ENCODE measurements at places on chromosomes 11 and 22.

DNA sequence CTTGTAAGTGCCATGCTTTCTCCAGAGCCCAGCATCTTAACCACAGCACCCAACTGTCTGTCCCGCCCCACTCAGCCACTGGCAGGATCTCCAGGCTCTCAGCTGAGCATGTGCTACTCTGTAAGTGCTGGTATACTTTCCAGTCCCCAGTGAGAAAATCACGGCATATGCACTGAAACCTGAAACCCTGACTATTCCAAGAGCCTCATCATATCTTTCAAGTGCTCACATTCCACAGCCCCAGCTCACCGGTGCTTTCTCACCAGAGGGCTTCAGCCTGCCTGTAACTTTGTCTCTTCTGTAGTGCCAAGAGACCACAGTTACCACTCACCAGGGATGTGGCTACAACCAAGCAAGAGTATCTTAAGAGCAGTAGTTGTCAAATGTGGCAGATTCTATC lies 24.4 kb upstream of the PAMR1 start:
- DNase-seq = no peak

GRCh38 chr11:134942681-134943080 lies 530.6 kb upstream of the B3GAT1 start:
- no peak for DNase-seq

- DNase-seq = peak; percentile 82
These were observed 1.6 kb downstream of the TMEM132A start for GRCh38 chr11:60925868-60926267.

GRCh38 chr22:44448271-44448830 lies 49.7 kb downstream of the RTL6 start:
- DNase-seq = no peak

- no peak for DNase-seq
These were observed 16.3 kb upstream of the CLMP start for GRCh38 chr11:123211149-123211852.

- no peak for DNase-seq
These were observed at the start of gene BDNF for GRCh38 chr11:27700351-27701301. Gene BDNF (minus strand): TSS chr11:27700455. CDS start chr11:27658564, 41,891 bp downstream.

GRCh38 chr22:23984430-23984829 lies 4.5 kb downstream of the GSTT2 start:
- DNase-seq = no peak

DNA sequence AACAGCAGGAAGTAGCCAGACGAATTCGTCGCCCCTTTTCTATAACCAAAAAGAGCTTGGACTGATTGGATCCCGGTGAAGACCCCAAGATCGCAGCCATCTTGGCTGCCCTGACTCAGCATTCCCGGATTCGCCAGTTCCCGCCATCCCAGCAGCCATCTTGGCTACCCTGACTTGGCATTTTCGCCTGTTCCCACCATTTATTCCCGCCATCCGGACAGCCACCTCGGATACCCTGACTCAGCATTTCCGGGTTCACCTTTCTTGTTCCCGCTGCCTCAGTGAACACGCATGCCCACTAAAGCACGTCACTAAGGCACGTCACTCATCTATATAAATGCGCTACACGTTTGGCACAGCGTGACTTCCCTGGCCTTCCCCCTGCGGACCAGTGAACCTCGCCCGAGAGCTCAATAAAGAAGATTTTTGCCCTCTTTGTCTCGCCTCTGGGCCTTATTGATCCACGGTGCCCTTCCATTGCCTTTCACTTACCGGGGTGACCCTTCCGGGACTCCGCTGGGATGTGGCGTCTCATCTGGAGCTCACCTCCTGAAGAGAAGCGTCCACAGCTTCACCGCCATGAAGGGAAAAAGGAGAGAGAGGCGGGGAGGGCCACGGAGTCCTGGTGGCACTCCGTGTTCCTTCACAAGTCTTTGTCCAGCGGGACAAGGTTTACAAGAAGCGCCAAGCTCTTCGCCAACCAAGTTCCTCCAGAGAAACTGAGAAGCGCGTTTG lies 4.0 kb upstream of the OR56A3 start:
- DNase-seq = no peak

DNA sequence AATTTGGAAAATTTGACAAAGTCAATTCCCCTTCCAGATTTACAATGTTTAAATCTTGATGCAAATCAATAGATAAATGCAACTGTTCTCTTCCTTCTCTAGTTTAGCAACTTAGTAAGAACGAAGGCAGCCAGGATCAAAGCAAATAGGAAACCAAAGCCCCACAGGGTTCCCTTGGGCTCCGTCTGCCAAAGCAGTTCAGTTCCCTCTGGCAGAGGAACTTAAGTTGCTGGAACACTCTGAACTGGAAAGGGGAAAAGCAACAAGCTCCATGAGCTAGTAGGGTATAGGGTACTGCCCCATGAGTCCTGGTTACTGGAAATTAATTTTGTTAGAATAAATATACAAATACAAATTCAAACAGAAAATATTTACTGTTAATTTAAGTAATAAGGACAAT lies 91.3 kb downstream of the RELT start:
- peak; percentile 38 for DNase-seq

- peak; percentile 76 for DNase-seq
These were observed 32.4 kb downstream of the DBX1 start for GRCh38 chr11:20127671-20128527.

DNA sequence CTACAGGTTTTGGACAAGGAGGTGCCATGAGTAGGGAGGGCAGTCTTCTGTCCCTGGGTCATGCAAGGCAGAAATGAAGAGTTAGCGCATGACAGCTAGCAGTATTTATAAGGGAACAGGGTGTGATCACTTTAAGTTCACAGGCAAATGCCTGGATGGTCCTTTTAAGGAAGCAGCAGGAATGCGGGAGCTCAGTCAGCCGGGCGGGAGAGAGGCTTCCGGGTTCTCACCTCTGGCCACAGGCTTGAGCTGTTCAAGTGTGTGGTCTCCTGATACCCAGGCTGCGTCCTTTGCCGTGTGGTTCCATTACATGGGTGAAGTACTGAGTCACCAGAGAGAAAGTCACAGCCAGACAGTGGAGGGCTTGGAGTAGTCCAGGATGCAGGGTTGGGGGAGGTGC lies 105.4 kb downstream of the BCR start:
- DNase-seq = no peak

- DNase-seq = no peak
These were observed 108.5 kb downstream of the TSPAN18 start for GRCh38 chr11:44835296-44835695.

DNA sequence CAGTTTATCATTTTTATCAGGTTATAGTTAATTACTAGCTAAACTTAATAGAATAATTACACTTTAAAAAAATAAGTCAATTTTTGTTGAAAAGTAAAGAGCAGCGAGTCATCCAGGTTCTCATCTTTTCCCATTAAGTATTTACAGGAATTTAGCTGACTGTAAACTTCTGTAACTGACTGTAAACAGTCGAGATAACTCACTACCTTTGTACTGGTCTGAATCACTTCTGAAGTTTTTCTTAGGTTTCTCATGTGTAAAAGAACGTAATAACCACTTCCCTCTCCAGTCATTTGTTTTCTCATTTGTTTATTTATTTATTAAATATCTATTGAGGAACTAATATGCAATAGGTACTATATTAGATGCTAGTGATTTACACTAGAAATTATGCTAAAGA lies 270.8 kb downstream of the DYNC2H1 start:
- no peak for DNase-seq

GRCh38 chr22:44442186-44442815 lies 55.7 kb downstream of the RTL6 start:
- no peak for DNase-seq

GRCh38 chr11:19537803-19538453 lies 174.7 kb upstream of the NAV2 start:
- DNase-seq = no peak

GRCh38 chr11:18669711-18670110 lies 28.9 kb upstream of the TMEM86A start:
- DNase-seq = no peak

- DNase-seq = no peak
These were observed 393.2 kb upstream of the TENM4 start for GRCh38 chr11:79834015-79834414.

DNA sequence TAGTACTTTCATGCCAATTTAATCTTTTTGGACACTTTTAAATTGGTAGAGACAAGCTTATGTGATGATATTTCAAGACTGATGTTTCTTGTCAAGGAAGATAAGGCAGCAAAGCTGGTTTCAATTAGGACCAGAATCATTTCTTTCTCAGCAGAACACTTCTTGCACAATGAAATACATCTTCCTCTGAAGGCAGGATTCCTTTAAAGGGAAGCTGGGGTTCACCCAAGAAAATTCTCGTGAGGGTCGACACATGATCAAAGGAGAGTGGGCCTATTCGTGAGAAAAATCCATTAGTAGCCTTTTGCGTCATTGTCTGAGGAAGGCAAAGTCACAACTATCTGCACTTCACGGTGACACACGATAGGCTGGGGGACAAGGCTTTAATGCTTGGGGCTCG lies 17.6 kb downstream of the TTC12 start:
- DNase-seq = no peak

GRCh38 chr22:47038206-47038835 lies 275.9 kb downstream of the TBC1D22A start:
- no peak for DNase-seq

- no peak for DNase-seq
These were observed 303.6 kb downstream of the KIRREL3 start for GRCh38 chr11:126696982-126697381.

DNA sequence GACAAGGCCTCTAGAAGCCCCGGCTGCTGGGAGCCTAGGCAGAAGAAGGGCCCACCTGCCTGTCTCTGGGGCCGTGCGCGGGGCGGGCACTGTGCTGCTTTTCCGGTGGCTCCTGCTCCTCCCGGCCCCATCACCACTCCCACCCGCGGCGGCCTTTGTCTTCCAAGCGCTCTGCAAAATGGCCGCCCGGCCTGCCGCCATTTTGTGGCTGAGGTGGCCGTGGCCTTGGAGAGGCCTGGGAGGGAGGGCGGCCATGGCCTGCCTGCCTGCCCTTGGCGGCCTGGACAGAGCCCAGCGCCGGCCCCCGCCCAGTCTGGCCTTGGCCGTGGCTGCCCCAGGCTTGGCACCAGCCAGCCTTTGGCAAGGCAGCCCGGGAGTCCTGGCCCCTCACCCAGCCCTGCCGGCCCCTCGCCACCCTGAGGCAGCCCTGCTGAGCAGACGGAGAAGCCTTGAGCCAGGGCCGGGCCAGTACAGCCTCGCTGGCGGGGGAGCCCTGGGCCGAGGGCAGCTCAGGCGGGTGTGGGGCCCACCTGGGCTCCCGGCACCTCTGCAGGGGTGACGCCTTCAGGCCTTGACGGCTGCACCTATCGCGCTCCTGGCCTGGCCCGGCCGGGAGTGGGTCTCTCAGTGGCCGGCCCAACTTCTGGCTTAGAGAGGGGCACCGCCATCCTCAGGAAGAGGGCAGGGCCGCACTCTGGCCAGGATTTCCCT lies 46.0 kb upstream of the PPARA start:
- DNase-seq = no peak

GRCh38 chr11:12884751-12885318 lies 124.3 kb upstream of the RASSF10 start:
- DNase-seq = no peak

DNA sequence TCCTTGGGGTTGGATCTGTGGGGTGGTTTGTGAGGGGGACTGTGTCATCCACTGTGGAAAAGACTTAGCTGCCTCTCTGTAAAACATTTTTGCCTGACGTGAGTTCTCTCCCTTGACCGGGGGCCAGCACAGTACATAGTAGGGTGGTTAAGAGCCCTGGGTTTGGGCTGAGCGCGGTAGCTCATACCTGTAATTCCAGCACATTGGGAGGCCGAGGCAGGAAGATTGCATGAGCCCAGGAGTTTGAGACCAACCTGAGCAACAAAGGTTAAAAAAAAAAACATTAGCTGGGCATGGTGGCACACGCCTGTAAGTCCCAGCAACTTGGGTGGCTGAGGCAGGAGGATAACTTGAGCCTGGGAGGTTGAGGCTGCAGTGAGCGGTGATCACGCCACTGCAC lies 74.7 kb upstream of the WNT7B start:
- no peak for DNase-seq

GRCh38 chr11:19460718-19461405 lies 220.1 kb upstream of the E2F8 start:
- DNase-seq = no peak

GRCh38 chr22:28843633-28844032 lies 39.7 kb upstream of the ZNRF3 start:
- DNase-seq = no peak

DNA sequence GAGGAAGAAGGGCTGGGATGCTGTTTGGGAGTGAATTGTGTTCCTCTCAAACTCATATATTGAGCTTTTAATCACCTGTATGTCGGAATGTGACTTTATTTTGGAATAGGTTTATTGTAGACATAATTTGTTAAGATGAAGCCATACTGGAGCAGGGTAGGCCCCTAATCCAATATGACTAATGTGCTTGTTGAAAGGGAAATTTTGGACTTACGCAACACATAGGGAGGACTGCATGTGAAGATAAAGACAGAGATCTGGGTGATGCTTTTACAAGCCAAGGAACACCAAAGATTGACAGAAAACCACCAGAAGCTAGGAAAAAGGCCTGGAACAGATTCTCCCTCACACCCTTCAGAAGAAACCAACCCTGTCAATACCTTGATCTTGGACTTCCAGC lies 43.2 kb upstream of the OVCH2 start:
- DNase-seq = peak; percentile 27

DNA sequence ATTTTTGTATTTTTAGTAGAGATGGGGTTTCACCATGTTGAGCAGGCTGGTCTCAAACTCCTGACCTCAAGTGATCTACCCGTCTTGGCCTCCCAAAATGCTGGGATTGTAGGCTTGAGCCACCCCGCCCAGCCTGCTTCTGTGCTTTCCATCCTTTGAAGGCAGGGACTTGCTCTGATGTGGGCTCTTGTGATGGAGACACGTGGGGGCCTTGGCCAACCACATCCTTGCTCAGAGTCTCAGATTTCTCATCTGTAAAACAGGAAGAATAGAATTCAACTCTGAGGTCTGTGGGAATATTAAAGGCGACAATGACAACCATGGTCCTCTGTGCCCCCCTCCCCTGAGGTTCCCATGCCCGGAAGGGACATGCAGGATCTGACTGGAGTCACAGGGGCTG lies 3.8 kb upstream of the GGA1 start:
- DNase-seq = peak; percentile 51

DNA sequence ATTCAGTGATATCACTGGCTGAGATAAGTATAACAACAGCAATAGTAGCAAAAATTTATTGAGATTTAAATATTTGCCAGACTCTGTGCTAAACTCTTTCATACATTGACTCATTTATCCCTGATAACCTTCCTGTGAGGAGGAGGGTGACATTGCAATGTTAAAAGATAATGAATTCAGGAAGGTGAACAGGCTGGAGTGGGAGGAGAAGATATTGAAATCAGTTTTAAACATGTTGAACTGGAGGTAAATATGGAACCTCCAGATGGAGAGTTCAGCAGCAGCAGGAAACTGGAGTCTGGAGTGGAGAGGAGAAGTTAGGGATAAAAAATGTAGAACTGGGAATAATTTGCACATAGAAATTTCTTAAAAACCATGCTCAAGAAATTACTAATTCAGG lies 142.0 kb upstream of the FAT3 start:
- no peak for DNase-seq

Measured in inflammatory macrophage treated with lipopolysaccharide for 1 hour (primary cell).